Immature natural killer cell (primary cell): ENCODE measurements at places on chromosomes 12 and 14.
A peak's percentile ranks its signal among the peaks of the same experiment; 100 is the strongest.

DNA sequence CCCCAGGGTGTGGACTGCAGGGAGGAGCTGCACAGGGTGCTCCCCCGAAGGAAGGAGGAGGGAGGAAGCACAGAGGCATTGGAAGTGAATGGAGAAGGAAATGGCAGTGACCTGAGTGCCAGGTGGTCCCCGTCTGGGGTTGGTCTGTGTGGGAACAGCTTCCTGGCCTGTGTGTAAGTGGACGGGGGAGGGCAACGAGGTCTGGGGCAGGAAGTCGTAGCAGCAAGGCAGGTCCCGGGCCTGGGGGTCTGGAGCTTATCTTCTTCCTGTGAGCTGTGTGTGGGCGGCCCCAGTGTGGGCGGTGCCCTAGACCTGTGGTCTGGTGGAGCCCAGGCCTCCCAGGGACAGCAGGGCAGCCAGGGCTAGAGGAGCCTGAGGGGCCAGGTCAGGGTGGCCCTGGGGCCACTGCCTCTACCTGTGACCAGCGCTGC lies 382.1 kb downstream of the TMEM121 start:
- DNase-seq = peak; percentile 31

- no peak for DNase-seq
These were observed 202.7 kb upstream of the FRMD6 start for GRCh38 chr14:51448831-51449670.

- DNase-seq = no peak
These were observed 145.8 kb downstream of the GRIN2B start for GRCh38 chr12:13835652-13836051.

DNA sequence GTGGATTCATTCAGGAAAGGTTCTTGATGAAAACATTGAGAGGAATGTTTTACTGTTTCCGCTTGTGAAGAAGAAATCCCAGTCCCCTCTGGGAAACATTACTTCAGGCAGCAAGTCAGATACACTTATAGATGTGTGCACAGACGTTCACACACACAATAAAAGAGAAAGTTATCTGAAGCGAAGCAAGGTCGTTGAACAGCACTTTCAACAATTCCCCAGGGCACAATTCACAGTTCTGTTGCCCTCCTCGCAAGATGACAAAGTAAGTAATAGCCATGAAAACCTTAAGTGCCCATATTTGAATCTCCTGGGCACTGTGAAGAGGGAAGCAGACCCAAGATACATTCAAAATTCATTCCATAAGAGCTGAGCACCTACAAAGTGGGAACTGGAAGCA lies 156.6 kb upstream of the CAND1 start:
- DNase-seq = no peak

DNA sequence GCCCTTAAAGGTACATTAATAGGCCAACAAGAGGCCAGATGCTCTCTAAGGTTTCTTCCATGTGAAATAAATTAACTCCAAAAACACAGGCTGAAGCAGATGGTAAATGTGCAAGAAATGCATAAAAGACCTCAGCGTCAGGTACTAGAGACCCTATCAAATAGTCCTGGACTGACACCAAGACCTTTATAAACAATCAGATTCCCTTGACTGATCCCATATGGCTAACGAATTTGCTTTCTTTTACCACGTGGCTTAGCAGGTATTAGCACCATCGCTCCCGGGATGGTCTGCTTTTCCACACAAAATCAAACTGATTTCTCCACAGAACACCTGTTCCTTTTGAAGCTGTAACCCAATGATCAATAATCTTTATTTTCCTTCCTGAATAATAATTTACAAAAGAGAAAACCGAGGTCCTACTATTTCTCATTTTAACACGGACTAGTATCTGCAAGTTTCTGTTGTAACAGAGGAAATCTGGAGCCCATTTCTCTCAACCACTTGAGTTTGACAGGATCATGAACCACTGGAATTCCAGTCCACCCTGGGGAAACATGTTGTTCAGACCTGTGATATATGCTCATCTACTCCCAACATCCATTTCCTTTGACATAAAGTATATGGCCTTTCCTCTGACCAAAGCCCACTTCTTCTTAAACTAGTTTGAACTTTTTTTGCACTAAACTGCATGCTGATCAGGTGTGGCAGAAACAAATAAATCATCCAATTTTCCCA lies 48.2 kb upstream of the DAAM1 start:
- DNase-seq = no peak

- no peak for DNase-seq
These were observed 23.5 kb downstream of the SSH1 start for GRCh38 chr12:108833757-108834472.

GRCh38 chr12:102484017-102484416 lies 3.7 kb upstream of the IGF1 start:
- DNase-seq = no peak

DNA sequence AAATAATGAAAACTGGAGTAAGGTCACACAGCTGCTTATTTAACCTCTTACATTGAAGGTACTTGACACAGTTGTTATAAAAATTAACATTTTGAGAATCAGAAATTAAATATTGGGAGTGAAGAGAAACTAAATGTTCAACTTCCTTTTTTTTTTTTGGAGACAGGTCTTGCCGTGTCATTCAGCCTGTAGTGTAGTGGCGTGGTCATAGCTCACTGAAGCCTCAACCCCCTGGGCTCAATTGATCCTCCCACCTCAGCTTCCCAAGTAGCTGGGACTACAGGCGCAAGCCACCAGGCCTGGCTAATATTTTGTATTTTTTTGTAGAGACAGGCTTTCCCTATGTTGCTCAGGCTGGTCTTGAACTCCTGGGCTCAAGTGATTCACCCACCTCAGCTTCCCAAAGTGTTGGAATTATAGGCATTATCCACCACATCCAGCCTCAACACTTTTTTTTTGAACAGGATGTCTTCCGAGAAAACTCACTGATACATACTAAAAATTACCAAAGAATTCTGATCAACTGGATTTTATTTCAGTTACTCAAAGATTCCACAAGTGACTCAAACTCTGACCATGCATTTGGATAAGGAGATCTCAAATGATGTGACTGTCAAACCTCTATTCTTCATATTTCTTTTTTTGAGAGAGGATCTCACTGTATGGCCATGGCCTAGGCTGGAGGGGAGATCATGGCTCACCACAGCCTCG lies 35.4 kb downstream of the SGPP1 start:
- no peak for DNase-seq
